Left lung (tissue), 14 donors: ENCODE measurements at places on chromosomes 1 and 21.

- DNase-seq = no peak
Measured at GRCh38 chr1:1144843-1145546, 28.7 kb upstream of the TTLL10 start.

DNA sequence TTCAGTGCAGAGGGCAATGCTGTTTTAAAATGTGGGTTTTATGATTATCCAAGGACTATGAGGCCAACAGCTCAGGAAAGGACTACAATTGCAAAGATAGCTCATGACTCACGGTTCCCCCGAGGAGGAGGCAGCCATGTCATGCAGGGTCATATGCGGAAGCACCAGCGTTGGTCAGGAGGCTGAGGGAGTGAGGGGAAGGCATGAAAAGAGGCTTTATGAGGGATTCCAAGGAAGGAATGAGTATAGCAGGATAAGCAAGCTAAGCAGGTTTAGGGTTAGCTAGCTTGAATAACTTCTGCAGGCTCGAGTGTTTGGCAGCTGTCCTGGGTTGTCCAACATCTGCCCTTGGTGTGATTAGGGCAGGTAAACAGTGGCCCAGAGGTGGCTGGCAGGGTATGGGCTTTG is 495.1 kb downstream of the SETD4 start:
- no peak for DNase-seq

DNA sequence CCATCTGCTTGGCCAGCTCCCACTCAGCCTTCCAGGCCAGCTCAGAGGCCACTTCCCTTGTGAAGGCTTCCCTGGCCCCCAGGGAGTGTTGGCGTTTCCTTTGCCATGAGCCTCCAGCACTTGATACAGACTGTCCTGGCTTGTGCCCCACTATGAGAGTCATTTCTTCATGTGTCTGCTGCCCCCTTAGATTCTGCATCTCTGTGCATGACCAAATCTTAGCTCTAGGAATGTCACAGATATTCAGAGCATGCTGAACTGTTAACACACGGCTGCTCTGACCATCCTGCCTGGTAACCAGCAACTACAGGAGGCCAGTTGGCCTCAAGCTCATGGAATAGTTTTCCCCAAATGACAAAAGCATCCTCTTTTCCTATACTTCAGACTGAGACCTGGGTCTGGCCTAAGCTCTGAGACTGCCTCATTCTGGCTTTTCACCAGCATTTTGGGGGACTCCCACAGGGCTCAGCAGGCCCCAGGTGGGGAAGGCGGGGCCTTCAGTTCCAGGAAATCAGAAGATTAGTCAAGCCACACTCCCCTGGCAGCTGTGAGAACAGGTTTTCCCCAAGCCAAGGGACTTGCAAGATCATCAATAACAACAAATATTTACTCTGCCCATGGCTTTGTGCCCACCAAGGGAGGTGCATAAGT is 182.6 kb upstream of the EDN2 start:
- DNase-seq = no peak

DNA sequence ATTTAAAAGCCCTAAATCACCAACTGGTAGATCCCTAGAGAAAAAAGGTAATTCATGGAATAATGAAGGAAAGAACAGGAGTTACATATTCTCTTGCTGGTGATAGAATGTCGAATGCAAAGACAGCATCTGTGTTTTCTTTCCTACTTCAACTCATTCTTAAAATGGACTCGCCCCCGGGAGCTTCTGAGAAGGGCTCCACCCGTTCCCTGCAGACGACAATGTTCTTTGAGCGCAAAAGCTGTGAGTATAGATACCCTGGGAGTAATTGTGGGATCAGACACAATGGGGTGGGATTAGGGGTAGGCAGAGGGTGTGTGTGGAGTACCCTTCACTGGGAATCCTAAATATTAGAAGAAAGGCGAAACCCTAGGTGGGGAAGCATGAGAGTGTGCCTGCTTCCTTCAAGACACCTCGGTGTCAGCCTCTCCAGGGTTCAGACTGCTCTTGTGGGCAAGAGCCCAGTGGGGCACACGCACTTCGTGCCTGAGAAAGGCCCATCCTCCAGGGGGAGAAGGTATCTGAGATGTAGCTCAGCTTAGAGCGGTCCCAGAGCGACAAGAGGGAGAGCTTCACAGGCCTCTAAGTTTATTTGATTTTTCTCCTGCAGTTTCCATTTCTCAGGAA is 123.3 kb upstream of the DPYD start:
- no peak for DNase-seq

GRCh38 chr1:235714205-235714897 is 64.8 kb upstream of the GNG4 start:
- no peak for DNase-seq

DNA sequence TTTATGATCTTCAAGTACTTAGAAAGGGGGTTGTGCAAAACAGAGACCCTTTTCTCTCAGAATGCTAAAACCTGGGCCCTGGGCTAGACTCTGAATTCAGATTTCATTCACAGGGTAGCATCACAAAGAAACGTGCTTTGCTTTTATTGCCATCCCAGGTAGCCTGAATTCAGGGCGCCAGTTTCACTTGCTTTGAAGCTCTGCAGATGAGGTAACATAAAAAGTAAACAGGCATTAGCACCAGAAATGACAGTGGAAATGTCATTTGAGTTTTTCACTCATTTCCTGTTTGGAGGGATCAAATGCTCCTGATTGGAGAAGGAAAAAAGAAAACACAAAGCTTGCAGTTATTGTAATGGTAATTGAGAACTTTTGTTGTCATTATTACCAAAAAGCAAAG is 2.6 kb downstream of the SYPL2 start:
- no peak for DNase-seq

- no peak for DNase-seq
Measured at GRCh38 chr1:34743775-34744174, 11.1 kb upstream of the GJB5 start.

GRCh38 chr1:16677552-16678431 is 11.0 kb upstream of the RNU1-3 start:
- DNase-seq = no peak

DNA sequence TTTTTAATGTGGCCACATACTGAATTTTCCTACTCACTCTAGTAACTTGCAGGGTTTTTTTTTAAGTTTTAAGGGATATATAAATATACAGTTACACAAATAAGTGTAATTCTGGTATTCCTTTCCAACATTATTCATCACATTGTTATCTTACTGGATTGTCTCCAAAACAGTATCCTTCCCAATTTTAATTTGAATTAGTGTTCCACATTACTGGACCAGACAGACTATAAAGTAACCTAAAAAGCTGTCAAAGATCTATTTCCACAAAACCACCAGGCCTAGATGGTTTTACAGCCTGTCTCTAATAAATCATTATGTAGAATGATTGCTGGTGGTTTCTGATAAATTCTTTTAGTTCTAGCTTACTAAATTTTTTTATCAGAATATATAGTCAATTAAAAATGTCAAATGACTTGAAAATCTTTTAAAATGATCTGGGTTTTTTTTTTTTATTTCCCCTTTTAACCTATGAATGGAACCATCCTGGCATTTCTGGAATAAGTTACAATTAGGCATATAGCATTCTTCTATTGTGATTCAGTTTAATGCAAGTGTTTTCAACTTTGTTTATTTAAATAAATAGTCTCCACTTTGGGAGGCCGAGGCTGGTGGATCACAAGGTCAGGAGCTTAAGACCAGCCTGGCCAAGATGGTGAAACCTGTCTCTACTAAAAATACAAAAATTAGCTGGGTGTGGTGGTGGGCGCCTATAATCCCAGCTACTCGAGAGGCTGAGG is 59.3 kb downstream of the PACC1 start:
- DNase-seq = no peak

DNA sequence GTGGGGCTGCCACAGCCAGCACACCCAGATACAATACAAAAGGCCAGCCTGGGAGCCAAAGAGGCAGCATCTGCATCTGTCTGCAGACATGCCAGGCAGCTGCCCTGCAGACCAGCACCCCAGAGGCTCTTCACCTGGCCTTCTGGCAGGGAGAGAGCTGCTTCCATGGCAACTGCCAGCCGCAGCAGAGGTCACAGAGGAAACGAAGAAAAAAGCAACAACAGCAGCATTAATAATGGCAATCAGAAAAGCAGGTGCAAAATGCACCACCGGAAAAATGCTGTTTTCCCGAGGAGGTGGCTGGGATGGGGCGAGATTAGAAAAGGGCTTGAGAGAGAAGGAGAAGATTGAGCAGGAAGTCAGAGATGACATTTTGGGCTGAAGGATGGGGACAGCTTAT is 309.5 kb downstream of the PCP4 start:
- DNase-seq = no peak

DNA sequence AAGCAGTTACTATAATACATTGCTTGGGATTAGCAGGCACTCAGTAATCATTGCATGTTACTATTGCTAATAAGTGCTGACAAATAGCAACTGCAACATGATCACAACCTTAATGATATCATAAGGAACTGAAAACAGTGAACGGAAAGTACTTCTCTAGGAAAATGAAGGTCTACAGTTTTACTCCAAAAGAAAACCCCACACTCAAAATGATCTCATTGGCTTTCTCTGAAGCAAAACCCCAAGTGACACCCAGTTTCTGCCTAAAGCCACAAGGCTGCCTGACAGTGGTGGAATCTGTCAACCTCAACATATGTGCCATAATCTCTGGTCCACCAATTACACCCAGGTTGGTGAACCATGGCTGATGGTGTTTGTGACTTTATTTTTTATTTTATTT is 137.6 kb downstream of the PTGER3 start:
- DNase-seq = no peak

GRCh38 chr1:63931468-63931867 is 157.7 kb downstream of the ROR1 start:
- DNase-seq = no peak

- no peak for DNase-seq
Measured at GRCh38 chr1:88134983-88135921, 548.8 kb upstream of the PKN2 start.

DNA sequence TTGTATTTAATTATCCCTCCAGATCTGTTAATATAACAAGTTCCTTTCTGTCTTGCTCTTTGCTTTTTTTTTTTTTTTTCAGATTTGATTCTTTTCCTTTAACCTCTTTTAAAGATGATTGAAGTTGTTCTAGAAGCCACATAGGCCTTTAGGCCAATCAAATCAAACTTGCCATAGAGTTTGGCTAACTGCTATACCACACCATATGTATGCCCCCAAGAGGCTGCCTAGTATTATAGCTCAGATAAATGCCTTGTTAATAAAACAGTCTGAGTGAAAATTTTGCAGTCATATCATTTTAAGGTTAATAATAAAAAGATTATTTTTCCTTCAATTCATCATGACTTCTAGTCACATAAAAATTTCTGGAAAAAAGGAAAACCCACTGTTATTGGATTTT is 696.0 kb upstream of the CHRM3 start:
- no peak for DNase-seq

DNA sequence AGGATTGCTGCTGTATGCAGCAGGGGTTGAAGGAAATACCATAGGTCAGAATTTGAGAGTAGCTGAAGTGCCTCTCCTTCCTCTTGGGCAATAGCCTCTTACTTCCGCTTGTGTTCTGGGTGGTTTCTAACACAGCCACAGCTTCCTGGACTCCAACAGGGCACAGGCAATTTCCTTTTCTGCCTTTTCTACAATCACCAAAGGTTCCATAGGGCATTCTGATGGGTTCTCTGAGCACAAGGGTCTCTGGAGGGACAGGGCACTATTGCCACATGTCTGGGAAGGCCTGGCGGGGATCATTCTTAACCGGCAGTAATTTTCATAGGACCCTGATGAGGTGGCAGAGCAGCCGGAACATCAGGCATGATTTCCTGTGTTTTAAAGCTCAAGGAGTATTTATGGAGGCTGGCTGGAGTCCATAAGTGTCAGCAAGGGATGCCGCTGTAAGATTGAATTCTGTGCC is 5.5 kb upstream of the AGTRAP start:
- DNase-seq = peak; percentile 50

GRCh38 chr1:77704736-77705135 is 22.3 kb upstream of the ZZZ3 start:
- DNase-seq = no peak

GRCh38 chr1:51630393-51630792 is 13.5 kb downstream of the OSBPL9 start:
- DNase-seq = no peak

DNA sequence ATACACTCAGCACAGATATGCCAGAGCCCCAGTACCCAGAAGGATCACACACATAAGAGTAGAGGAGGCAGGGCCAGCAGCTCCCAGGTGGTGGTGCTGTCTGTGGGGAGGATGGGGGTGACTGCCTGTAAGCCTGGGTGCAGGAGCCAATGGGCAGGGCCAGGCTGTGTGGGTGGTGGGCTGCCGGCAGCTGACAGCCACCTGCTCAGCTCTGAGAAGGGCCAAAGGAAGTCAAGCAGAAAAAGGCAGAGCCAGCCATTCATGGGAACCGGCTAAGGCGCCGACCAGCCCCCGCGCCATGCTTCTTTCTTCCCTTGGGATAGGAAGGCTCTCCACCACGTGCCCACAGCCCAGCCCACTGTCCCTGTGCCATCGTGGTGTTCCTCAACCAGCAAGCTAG is 14.1 kb downstream of the PIK3C2B start:
- no peak for DNase-seq

- no peak for DNase-seq
Measured at GRCh38 chr1:31843506-31843905, 27.7 kb upstream of the SPOCD1 start.

- no peak for DNase-seq
Measured at GRCh38 chr1:21437341-21437640, 2.6 kb upstream of the NBPF3 start.

DNA sequence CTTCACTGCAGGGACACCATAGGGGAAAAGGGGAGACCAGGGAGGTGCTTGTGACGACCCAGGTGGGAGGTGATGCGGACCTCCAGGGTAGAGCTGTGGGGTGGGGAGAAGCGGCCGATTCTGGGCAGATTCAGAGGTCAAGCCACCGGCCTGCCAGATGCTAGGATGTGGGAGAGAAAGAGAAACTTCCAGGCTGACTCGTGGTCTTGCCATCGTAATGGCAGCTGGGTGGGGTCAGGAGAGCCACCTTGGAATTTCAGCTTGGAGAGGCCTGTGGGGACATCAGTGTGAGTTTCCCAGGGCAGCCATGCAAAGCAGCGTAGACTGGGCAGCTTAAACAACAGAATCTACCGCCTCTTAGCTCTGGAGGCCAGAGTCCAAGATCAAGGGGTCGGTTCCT is 258.0 kb upstream of the VAMP3 start:
- no peak for DNase-seq
